ENCODE measurements at places on chromosomes 13 and 19.

DNA sequence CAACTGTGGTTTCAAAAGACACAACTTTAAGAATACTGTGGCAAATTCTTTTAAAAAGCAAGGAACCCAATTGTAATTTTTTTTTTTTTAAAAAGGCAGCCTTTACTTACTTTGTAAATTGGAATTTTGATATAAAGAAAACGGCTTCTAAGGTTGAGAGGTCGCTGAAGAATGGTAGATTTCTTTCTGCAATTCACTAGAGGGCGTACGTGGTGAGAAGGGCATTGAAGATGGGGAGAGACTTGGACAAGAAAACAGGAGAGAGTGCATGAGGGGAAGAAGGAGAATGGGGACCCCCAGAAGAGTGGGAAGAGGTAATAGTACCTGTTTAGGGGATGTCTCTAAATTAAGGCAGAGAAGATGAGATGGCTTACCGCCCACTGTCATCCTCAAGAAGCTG is 33.5 kb upstream of the PABPC3 start:
- DNase-seq = no peak

GRCh38 chr13:21074546-21074945 is 13.2 kb upstream of the LATS2 start:
- peak; percentile 38 for DNase-seq

GRCh38 chr13:100214886-100215285 is 126.0 kb downstream of the PCCA start:
- DNase-seq = no peak

DNA sequence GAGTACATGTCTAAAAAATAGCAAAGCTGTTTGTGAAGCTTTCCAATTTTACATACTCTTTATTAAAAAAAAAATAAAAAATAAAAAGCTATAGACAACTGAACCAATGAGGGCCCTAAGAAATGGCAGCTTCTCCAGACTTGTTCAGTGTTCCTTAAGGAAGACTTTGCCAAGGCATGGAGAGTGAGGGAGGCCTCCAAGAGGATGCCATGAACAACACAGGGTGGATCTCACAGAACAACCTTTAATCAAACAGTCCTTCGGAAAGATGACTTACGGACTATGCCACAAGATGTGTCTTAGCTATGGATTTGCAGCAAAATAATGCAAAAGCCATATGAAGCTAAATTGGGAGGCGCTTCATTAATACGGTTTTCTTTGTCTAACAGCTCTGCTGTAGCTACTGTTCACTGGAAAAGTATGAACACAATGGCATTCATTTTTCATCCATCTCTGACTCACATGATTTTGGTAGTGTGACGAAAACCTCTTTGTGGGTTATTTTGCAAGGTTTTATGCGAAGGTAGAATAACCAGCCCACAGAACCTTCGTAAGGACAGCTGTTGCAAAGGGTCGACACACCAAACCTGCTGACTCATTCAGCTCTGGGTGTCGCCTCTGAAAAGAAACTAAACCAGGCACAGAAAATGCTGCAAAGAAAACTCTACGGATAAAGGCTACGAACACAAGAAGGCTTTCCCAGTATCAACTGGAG is 27.7 kb downstream of the EFNB2 start:
- no peak for DNase-seq

GRCh38 chr19:11451871-11452619 is 16.6 kb downstream of the PRKCSH start:
- DNase-seq = no peak

GRCh38 chr13:95323930-95324662 is 22.8 kb upstream of the ABCC4 start:
- DNase-seq = no peak

DNA sequence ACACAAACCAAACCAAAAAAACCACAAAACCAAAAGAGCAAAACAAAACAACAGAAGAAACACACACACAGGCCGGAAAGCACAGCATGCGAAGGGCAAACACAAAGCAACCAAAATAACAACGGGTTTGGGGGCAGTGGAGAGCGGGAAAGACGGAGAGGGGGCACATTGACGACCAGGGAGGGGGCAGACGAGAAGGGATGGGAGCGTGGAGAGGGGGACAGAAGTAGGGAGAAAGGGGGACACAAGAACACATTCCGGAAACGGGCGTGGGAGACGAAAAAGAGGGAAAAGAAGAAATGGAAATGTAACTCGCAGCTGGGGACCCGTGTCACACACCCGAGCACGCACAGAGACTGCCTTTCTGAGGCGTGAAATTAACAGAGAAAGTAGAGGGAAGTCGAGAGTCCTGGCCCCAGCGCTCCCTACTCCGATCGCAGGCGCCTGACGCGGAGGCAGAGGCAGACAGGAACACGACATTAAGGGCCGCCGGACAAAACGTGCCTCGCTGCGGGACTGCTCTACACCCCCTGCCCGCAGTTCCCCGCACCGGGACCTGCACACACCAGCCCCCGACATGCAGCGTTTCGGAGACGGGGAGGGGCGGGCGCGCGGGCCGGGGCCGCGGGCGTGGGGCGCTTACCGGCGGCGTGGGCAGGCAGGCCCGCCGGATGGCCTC is 652 bp downstream of the POU4F1 start:
- DNase-seq = no peak

- peak; percentile 72 for DNase-seq
Observed at GRCh38 chr13:112077729-112078128, 10.8 kb downstream of the SOX1 start.

DNA sequence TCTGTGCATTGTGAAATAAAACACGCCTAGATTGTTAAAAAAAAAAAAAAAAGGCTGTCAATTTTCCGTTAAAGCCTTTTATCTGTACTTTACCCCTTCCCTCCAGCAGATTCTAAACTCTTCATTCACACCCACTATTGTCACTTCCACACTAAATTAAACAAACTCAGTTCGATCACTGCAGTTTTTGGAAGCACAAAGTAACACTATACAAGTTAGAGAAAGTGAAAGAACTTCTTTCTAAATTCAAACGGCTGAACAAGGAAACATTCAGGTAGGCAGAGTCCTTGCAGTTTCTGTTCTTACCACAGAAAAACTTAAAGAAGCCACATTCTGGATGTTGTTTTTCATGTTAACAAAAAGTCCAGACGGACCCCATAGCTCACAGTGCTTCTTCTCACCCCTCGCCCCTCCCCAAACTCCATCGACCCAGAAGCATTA is 27.5 kb upstream of the UBE2L5 start:
- DNase-seq = no peak

- DNase-seq = no peak
Observed at GRCh38 chr13:52461265-52461664, 6.0 kb downstream of the CKAP2 start.

DNA sequence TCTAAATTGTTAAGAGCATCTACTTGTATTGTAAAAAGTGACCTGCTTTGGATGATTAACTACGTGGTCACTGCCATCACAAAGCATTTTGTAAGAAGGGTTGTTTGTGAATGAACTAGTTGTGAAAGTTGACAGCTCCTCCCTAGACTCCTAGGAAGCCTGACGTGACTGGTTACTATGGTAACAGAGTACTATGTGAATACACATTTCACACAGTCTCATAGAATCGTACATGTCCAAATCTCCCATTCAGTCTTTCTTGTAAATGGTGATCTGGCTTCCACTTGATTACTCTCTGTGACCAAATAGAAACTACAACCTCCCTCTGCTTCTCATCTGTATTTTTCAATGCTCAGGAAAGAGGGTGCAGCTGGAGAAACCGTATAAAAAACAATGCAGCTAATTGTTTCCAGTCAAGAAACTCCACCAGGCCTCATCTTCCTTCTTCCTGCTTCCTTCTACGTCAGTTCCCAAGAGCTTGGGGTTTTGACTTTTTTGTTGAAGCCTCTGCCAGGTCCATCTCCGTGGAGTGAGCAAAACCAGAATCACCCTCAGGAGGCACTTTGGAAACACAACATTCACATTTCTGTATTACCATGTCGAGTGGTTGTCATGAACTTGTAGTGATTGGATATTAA is 83.4 kb downstream of the GPC6 start:
- no peak for DNase-seq

GRCh38 chr13:40433577-40433976 is 232.9 kb downstream of the FOXO1 start:
- no peak for DNase-seq

- DNase-seq = no peak
Observed at GRCh38 chr13:27379694-27380641, 44.5 kb upstream of the GTF3A start.

GRCh38 chr13:93226065-93226622 is 463 bp upstream of the GPC6 start:
- DNase-seq = no peak

- DNase-seq = no peak
Observed at GRCh38 chr13:75395066-75395465, 86.9 kb downstream of the TBC1D4 start.

DNA sequence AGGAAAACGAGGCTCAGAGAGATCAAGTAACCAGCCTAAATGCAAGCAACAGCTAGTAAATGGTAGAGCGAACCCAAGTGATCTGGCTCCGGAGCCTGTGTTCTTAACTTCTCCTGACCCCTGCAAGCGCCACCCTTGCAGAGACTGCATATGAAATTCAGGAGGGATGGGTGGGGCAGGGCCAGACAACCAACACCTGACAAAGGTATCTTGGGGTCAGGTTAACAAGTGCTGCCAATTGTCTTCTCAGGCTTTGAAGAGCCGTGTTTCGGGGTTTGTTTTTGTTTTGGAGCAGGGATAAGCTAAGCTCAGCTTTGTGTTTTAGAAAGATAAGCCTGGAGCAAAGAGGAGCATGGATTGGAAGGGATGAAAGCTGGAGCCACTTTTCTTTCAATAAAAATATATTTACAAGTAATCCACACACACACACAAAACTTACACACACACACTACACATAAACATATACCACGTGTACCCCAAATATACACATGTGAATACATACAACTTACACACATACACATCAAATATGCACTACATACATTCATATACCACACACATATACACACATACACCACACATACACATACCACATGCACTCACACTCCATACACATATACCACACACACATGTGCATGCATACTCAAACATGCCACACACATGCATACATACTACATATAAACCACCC is 722.0 kb downstream of the DIAPH3 start:
- no peak for DNase-seq

DNA sequence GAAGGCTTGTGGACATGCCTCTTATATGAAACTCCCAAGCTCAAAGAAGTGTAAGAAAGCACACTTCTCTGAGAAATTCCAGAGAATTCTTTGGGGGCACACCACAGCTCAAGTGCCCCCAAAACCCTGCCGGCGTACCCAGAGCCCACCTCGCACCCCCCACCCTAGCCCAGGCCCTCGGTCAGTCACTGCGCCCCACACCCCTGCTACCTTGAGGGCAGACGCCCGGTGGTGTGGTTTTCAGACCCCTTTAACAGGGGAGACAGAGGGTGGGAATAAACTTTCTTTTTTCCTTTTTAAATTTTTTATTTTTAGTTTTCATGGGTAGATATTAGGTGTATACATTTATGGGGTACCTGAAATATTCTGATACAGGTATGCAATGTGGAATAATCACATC is 29.5 kb downstream of the PEPD start:
- no peak for DNase-seq

- DNase-seq = peak; percentile 83
Observed at GRCh38 chr13:63737418-63737817, 2321.8 kb upstream of the PCDH20 start.

DNA sequence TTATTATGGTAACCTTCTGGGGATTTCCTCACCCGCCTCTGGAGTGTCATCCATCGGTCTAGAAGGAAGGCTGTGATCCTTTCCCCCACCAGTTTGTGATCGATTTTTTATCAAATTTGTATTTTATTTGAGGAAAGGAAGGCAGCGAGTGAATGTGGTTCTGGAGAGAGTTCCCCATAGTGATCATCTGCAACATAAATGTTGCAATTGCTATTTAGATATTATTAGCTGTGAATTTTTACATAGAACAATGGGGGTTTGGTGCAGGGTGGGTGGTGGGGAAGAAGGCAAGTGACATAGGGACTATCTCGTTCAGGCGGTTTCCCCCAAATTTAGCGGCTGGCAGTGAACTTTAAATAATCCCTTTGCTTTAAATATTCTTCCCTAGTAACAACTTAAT is 1.2 kb downstream of the CDK8 start:
- no peak for DNase-seq

DNA sequence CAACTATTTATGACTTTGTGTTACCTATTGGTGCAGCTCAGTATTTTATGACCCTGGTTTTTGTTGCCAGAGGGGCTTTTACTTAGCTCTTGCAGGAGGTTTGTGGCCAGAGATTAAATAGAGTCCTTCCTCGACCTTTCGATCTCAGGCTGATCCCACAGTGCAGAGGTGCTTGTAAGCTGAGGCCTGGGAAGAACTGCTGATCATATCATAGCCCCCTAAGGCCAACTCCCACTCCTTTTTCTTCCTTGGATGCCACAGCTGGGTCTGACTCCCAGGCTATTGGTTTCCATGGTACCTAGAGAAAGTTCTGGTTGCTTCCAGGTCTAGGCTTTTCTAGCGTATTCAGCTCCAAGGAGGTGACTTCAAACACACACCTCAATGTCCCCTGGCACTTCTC is 324.9 kb downstream of the FOXO1 start:
- peak; percentile 32 for DNase-seq

- DNase-seq = no peak
Observed at GRCh38 chr13:34762312-34762711, 179.8 kb upstream of the NBEA start.

GRCh38 chr19:54247106-54247930 is 4.7 kb upstream of the LILRA6 start:
- DNase-seq = no peak

GRCh38 chr19:55082020-55082851 is 6.6 kb downstream of the EPS8L1 start:
- no peak for DNase-seq

- DNase-seq = no peak
Observed at GRCh38 chr13:30872685-30873461, 33.2 kb upstream of the MEDAG start.

GRCh38 chr13:77832339-77833100 is 86.1 kb downstream of the EDNRB start:
- DNase-seq = no peak

GRCh38 chr19:49157445-49158224 is at the start of gene TRPM4:
TRPM4 (plus strand) TSS chr19:49157792; CDS start chr19:49157867, 75 bp downstream.
- DNase-seq = peak; percentile 95

GRCh38 chr13:75251188-75251587 is 230.8 kb downstream of the TBC1D4 start:
- DNase-seq = no peak

DNA sequence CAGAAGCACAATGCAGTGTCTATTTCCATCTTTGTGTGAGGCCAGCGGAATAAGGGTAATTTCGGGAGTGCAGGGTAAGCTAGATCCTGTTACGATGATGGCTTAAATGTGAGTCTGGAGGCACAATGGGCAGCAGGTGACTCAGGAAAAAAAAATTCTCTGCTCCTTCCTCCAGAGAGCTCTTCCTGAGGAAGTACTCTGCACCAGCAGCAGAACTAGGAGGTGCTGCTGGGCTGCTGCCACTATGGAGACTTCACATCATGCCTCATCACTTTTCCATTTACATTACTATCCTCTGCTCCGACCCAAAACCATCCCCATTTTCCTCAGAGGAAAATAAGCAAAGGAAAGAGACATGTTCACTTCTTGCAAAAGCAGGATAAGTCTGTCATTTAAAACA is 282.0 kb downstream of the DNAJC15 start:
- DNase-seq = no peak

DNA sequence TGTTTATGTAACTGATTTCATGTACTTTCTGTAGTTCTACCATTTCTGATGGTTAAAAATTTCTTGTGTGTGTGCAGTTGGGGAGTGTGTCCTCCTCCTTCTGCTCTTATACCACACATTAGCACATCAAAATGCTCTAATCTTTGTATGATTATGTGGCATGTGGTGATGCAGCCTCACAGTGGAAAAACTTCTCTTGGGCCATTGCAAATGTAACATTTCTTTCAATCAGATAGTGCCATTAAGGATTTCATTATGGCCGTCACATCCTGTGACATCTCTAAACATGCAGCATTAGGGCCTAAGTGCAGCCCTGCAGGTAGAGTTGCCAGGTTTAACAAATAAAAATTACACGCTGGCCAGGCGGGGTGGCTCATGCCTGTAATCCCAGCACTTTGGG is 24.9 kb upstream of the ALOX5AP start:
- DNase-seq = no peak
